ENCODE measurements at places on chromosomes 3 and 15. TPM values are rescaled to one million over a fixed set of nuclear protein-coding genes. Genes with fewer than 3 reads are reported as not detected.

DNA sequence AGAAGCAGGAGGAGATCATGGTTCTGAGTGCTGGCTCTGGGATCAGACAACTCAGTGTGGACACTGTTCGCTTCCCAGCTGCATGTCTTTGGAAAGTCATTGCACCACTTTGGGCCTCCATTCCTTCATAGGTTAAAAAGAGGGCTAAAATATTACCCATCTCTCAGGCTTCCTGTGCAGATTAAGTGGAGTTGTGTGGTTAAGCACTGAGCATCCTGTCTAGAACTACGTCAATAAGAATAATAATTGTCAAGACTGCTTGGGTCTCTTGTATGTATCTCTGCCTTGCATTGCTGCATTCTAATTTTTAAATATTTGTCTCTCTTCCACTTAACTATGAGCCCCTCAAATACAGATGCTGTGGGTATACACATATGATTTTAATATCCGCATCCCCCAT is 22.3 kb downstream of the CFAP161 start:
- ATAC-seq, result no peak

STT3B gene
- total RNA-seq, result 75.4 TPM

DNA sequence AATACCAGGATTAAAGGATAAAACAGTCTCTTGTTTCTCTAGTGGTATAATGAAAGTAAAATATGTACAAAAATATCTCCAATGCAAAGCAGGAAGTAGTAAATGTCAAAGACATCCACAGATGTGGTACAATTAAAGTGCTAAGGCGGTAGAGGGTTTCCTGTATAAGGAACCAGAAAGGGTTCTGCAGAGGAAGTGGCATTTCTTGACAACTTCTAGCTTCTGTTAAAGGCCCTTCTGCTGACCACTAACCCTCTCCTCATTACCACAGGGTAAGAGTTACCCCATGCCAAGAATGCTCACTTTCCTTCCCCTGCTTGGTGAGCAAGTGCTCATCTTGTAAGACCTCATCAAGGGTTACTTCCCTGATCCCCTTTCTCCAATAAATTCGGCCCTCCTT is 883.6 kb upstream of the NR2F2 start:
- ATAC-seq, result no peak

TUBGCP5 gene
- total RNA-seq, result 23.3 TPM

DNA sequence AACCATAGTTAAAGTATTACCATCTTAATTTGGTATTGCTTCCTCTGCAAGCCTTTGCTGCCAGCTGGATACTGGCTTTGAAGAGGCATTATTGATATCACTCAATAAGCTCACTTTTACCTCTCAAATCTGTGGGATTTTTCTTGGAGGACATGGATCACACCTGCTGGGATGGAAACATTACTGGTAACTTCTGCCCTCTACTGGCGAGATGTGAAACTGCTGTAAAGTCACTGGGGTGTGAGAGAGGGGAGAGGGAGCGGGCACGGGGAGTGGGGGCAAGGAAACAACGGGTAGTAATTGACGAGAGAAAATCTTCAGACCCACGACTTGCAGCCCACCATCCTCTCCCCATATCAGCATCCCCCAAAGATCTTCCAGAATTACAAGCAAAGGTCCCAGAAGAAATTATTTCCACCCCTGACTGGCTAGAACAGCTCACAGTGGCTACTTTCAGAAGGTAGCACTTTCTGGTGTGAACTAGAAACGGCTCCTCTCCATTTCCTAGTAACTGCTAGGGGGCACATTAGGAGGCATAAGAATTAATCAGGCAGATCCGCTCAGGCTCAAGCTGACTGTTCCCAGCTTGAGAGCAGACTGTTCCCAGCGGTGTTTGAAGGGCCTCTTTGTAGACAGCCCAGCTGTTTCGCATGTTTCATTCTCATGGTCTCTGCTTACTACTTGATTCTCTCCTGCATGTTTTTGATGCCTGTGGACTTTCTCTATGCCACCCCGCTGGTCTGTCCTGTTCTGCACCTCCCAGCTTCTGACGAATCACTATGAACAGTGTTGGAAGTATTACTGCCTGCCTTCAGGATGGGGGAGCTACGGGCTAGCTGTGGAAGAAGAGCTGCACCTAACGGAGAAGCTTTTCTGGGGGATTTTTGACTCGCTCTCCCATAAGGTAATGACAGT is 230.4 kb upstream of the CHRM5 start:
- ATAC-seq, result no peak

- no peak for ATAC-seq
Measured at GRCh38 chr3:116165135-116165534, 280.2 kb downstream of the LSAMP start.

- no peak for ATAC-seq
Measured at GRCh38 chr3:11363715-11364114, 91.5 kb downstream of the ATG7 start.

- peak; percentile 6 for ATAC-seq
Measured at GRCh38 chr3:28347374-28348264, 902 bp upstream of the ZCWPW2 start.

DNA sequence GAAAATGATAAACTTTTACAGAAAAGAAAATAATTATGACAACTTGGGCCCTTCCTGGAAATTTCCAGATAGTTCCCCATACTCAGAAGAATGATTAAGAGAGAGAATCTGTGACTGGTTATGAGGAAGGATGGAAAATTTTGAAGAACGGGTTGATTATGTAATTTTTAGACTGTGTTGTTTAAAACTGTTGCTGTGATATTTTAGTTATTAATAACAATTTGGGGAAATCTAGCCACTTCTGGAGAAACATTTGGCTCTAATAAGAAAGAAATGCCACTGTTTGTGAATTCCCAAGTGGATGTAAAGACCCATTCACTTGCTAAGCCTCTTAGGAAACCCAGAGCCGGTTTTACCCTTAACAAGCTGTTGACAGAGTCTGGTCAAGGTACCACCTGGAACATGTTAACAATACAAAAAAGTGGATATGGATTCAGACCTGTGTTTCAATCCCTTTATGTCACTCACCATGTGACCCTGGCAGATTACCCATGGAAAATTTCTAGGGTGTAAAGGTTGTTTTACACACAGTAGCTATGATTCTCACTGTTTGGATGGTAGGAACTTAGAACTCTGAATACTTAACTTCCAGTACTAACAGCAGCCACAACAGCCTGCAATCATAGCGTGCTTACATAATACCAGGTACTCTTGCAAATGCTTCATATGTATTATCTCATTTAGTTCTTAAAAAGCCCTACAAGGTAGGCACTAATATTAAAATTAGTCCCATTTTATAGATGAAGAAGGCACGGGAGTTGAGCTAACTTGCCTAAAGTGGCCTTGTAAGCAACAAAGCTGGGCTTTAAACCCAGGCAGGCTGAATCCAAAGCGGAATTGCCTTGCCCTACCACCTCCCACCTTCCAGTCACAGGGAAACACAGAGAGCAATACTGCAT is 32.0 kb downstream of the ZBTB38 start:
- ATAC-seq, result peak; percentile 40

DHFR2 gene
- total RNA-seq, result 5.9 TPM

- ATAC-seq, result no peak
Measured at GRCh38 chr3:6878731-6879130, 17.8 kb downstream of the GRM7 start.

DNA sequence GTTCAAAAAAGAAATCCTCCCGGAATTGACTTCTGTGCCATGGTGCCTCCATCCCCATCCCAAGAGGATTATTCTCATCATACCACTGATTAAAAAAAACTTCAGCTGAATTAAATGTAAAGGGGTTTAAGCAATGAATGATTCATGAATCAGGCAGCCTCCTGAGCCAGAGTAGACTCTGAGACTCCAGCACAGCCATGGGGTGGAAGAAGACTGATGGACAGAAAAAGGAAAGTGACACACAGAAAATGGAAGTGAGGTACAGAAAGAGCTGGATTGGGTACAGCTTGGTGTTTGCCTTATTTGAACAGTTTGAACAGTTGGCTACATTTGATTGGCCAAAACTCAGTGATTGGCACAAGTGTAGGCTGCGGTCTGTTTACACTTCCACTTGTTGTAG is 224.8 kb upstream of the ATP10A start:
- no peak for ATAC-seq

IRAK2 gene
- 3.9 TPM for total RNA-seq

DNA sequence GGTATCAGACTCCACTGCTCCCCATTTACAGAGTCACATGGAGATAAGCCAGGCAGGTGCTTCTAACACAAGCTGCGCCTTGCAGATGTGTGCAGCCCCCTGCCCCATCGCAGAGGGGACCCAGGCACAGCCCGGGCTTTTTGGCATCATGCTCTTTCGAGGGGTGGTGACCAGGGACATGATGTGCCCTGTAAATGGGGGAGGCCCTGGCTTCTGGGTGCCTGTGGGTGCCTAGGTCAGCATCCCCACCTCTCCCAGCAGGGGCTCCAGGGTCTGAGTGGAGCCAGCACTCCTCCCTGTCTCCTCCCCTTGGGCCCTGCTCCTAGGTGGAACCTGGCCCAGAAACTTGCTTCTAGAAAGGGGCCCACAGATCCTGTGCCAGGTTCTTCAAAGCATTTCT is 15.2 kb downstream of the TRPM1 start:
- ATAC-seq, result no peak

TLR9 gene
- total RNA-seq, result not detected

- peak; percentile 36 for ATAC-seq
Measured at GRCh38 chr3:101898752-101899169, 49.4 kb downstream of the NFKBIZ start.

- no peak for ATAC-seq
Measured at GRCh38 chr3:147191795-147192385, 214.5 kb downstream of the ZIC4 start.

DNA sequence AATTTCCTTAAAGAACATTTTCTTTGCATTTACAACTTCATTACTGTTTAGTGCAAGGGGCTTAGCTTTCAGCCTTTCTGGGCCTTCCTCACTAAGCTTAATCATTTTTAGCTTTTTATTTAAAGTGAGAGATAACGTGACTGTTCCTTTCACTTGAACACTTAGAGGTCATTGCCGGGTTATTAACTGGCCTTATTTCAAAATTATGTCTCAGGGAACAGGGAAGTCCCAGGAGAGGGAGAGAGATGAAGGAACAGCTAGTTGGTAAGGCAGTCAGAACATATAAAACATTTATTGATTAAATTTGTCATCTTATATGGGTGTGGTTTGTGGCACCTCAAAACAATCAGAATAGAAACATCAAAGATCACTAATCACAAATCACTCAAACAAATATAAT is 268.7 kb downstream of the TIGIT start:
- ATAC-seq, result no peak

DNA sequence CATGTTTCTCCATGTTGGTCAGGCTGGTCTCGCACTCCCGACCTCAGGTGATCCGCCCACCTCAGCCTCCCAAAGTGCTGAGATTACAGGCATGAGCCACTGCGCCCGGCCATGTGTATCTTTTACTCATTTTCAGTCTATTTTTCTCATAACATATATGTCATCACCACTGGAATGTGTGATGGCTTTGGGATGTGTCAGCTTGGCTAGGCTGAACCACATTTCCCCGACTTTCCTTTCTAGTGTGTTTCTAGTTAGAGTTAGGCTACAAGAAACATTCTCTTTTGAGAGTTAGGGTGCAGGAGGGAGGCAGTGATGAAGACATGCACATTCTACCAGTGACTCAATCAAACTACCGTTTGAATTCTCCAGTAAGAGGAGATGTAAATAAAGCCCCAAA is 444.9 kb upstream of the THBS1 start:
- ATAC-seq, result no peak

FBXL22 gene
- total RNA-seq, result 68.9 TPM

DNA sequence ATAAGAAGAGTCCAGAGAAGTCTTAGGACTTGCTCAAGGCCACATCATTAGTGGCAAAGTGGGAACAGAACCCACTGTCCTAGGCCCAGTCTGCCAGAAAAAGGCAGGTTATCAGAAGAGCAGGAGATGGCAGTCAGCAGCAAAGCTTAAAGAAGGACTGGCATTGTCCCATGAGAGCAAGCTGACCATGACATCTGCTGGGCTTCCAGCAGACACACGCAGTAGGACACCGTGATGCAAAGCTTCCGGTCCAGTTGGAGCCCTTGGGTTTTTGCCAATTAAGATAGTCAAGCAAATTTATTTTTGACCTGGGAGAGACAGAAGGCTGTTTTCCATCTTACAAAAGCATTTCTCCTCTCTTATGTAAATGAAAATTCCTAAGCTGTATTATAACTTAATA is 42.1 kb downstream of the ZBTB38 start:
- ATAC-seq, result no peak

HCLS1 gene
- total RNA-seq, result 68.1 TPM

GATM gene
- total RNA-seq, result 29.8 TPM

- no peak for ATAC-seq
Measured at GRCh38 chr15:51267051-51267702, 71.2 kb downstream of the CYP19A1 start.

- no peak for ATAC-seq
Measured at GRCh38 chr15:59436774-59437141, 1.2 kb upstream of the FAM81A start.

DNA sequence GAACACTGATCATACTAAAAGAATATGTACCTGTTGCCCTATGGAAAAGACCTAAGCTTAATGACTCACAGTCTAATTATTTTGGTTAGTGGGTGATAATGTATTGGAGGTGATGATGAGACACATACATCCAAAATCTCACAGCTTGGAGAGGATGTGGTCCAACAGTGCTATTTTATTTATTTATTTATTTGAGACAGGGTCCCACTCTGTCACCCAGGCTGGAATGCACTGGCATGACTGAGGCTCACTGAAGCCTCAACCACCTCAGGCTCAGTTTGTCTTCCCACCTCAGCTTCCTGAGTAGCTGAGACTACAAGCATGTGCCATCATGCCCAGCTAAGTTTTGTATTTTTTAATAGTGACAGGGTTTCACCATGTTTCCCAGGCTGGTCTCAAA is 35.0 kb downstream of the LPP start:
- no peak for ATAC-seq

DNA sequence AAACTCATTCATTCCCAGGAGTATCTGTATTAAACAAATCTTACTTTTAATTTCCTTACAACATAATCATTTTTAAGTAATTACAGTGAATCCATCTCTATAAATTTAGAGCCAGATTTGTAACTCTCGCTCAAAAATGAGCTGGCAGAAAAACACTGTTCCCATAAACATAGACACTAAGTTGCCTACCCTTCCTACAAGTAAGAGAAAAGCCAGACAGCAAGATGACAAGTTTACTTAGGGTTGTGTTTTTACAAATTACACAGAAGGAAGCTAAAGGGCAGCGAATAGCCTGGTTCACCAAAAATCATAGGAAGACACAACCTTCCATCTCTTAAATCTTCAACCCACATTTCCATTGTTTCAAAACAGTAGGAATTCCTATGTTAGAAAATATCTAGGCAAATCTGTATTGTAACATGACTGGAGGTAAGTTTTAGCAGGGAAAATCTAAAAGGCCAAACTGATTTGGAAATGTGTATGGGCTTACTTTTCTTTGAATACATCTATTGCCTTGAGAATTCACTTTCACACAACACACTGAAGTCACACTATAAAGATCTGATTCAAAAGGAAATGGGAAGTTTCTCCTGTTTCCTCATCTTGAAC is 21.7 kb downstream of the HERC1 start:
- no peak for ATAC-seq

AHSG gene
- not detected for total RNA-seq

DNA sequence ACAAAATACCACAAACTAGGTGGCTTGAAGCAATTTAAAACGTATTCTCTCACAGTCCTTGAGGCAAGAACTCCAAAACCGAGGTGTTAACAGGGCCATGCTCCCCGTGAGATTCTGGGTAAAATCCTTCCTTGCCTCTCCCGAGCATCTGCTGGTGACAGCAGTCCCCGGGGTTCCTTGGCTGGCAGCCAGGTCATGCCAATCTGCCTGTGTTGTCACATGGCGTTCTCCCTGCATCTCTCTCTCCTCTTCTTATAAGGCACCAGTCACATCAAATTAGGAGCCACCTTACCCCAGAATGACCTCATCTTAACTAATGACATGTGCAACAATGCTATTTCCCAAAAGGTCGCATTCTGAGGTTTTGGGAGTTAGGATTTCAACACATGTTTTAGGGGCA is 26.3 kb upstream of the LRRN1 start:
- no peak for ATAC-seq

Measured in gastroesophageal sphincter (tissue), 4 donors.